Effector memory CD8-positive, alpha-beta T cell (primary cell): ENCODE measurements at places on chromosomes 2 and 18.

DNA sequence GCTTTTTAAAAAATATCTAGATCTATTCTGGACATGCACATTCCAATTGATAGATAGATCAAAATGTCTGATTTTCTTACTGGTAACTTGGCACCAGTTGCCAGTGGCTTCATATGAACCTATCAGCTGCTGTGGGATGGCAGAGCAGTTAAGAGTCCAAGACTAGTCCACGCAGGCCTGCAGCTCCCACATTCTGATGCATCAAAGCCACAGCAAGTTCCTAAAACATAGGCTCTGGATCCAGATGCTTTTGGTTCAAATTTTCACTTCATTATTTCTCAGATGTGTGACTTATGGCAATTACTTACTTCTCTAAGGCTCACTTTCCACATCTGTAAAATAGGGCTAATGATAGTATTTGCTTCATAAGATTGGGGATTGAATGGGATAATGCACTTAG is 48.0 kb upstream of the CYP1B1 start:
- DNase-seq, result no peak

DNA sequence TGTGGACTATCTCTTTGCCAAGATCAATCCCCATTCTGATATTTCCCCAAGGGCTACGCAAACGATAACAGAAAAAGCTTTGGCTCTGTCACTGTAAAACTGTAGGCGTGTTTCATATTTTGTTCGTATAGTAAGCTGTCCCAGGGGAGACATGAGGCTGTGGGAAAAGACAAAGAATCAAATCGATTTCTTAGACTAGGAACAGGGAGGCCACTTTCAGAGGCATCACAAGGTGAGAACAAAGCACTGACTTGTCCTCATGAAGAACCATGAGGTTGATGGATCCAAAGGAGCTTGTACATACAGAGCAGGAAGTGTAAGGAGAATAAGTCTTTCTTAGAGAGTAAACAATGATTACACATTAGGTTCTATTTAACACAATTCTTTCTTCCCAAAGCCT is 255.7 kb downstream of the HNMT start:
- no peak for DNase-seq

DNA sequence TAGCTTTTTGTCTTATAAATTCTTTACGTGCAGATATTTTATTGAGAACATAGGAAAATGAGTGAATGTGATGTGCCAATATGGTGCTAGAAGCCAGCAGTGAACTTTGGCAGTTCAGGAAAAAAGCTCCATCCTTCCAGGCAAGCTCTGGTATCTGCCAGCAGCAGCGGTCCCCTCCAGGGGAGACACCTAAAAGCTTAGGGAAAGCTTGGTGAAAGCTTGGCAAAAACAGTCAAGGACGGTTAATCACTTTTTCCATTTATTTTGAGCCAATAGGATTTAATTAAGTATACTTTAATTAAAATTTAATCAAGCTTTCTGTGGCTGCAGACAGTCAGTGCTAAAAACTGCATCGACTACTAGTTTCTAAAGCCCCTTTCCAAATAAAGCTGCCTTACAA is 60.4 kb downstream of the PID1 start:
- DNase-seq, result no peak

DNA sequence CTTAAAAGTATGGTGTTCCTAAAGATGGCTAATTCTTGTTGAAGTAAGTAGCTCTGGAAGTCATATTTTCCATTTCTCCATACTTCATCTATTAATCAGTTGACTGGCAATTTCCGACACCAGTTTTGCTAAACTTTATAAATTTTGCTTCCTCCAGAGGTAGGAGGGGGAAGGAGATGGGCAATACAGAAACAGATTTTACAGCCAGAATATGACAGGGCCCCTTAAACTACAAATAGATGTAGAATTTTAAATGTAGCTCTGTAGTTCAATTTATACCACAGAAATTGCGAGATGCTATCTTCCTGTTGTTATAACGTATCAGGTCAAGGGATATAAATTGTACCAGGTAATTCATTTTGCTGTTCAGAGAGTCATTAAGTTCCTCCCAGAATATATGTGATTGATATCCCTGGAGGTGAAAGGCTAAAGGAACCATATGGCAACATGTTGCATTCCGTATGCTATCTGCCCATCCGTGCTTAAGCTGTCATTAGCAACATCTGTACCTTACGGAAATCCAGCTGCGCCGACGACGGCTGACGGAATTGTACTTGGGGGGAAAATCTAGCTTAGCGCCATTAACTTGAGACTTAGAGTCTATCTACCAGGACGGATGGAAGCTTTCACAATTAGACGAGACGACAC is 8.4 kb upstream of the NR4A2 start:
- no peak for DNase-seq

- no peak for DNase-seq
These were observed 70.8 kb upstream of the CTAGE1 start for GRCh38 chr18:22488554-22488953.

- no peak for DNase-seq
These were observed 101.4 kb upstream of the STPG4 start for GRCh38 chr2:47256416-47257087.

DNA sequence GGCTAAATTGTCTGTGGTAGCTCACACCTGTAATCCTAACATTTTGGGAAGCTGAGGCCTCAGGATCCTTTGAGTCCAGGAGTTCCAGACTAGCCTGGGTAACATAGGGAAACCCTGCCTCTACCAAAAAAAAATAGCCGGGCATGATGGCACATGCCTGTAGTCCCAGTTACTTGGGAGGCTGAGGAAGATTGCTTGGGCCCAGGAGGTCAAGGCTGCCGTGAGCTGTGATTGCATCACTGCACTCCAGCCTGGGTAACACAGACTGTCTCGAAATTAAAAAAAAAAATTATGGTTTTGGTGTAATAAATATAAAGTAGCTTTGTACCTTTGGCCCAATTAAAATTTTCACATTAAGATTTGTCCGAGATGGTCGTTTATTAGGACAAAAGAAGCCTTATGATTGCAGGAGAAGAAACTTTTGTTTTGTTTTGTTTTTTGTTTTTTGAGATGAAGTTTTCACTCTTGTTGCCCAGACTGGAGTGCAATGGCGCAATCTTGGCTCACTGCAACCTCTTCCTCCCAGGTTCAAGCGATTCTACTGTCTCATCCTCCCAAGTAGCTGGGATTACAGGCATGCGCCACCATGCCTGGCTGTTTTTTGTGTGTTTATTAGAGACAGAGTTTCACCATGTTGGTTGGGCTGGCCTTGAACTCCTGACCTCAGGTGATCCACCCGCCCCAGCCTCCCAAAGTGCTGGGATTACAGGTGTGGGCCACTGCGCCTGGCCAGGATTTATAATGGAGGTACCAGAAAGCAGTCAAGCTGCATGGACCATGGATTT is 4.1 kb downstream of the MTA3 start:
- DNase-seq, result no peak

- no peak for DNase-seq
These were observed 434.2 kb downstream of the MEIS1 start for GRCh38 chr2:66869076-66869475.

- DNase-seq, result no peak
These were observed 381.6 kb downstream of the SUCLG1 start for GRCh38 chr2:84077496-84077895.

- no peak for DNase-seq
These were observed 2.8 kb upstream of the CRYGB start for GRCh38 chr2:208148803-208149202.

DNA sequence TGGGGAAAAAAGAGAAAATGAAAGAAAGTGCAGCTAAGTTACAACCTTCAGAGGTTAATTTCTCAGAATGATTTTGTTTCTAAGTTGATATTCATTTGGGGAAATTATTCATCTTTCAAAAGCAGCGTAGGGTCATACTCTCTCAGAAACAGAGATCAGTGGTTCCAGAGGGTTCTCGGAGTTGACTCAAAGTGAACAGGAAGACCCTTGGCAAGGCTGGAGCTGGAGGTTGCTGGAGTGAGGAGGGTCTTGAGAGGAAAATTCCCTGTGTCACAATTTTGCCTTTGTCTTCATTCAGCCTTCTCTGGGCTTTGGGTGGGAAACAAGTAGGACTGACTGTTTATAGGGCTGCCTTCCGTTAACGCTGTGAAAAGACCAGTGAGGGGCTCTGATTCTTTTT is 168.2 kb downstream of the ICOS start:
- no peak for DNase-seq

- DNase-seq, result no peak
These were observed 8.7 kb upstream of the GPR155 start for GRCh38 chr2:174495365-174496012.

DNA sequence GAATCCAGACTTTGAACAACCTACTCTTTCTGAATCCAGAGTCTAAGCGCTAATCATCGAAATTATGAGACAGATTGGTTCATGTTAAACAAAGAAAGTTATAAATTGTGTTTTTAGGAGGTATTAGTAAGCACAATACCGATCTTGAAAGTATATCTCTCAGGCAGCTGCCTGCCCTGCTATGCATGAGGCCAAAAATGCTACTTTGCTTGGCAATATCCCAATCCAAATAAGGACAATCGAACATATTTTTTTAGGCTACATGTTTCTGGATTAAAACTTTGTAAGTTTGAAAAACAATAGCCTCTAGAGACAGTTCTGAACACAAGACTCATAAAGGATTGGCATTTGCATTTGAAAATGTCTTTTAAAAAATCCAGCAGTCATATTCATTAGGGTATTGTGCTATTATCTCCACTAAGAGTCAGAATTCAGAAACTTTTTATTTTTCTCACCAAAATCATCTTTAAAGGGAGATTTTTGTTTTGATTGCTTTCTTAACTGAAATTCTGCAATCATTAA is 167.1 kb downstream of the PDE1A start:
- DNase-seq, result no peak

- DNase-seq, result no peak
These were observed 1.6 kb upstream of the POLI start for GRCh38 chr18:54267701-54268100.

DNA sequence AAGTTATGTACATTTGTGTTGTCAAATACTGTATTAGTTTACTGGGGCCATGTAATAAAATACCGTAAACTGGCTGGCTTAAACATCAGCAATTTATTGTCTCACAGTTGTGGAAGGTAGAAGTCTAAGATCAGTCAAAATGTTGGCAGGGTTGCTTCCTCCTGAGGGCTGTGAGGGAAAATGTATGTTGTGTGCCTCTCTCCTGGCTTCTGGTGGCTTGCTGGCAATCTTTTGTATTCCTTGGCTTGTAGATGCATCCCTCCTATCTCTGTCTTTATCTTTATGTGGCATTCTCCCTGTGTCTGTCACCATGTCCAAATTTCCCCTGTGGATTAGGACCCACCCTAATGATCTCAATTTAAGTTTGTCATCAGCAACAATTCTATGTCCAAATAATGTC is 37.0 kb upstream of the SLC30A6 start:
- no peak for DNase-seq

DNA sequence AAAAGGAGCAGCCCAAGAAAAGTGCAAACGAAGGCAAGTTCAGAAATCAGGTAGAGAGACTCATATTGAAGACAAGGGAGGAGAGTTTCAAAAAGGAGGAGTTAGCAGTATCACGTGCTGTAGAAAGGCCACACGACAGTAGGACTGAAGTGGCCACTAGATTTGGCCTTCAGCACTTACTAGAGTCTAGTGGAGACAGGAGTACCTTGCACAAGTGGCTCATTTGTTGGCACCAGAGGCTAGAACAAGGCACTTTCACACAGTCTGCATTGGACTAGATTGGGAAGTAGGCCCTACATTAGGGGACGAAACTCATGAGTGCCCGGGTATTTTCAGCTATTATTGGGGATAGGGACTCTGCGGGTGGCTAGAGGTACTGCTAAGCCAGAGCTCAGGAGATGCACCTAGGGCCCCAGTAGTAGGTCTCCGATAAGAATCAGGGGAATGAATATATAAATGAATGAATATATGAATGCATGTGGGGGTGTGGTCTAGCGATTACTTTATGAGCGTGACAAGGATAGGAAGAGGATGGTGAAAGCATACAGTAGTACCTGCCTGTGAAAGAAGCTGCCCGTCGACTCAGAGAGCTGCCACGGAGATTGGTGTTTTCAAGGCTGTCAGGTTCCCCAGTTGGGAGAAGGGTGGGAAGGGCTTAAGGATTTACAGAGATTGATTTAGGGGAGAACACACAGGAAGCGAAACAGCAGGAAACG is 1.4 kb upstream of the NCOA1 start:
- DNase-seq, result no peak

GRCh38 chr2:29463181-29463900 is 348.1 kb downstream of the CLIP4 start:
- DNase-seq, result no peak

DNA sequence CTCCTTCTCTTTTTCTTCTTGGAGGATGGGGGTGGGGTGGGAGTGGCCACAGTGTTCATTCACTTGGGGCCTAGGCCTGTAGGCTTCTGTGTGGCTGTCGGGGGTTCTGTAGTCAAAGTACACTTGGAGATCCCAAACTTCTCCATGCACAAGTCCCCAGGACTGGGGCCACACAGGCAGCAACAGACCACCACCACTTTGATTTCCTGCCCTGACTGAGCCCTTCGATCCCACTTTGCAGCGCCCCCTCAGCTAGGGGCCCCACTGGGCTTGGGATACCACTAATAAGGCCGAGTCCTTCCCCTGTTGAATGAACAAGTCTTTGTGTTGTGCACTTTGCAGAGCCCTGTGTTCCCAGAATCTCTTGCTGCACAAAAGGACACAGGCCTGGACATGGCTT is 5.5 kb upstream of the TEX51 start:
- DNase-seq, result no peak

GRCh38 chr18:44093253-44093652 is 587.4 kb upstream of the SETBP1 start:
- no peak for DNase-seq

- DNase-seq, result no peak
These were observed 104.6 kb upstream of the CTDP1 start for GRCh38 chr18:79574938-79575525.
